ENCODE measurements at places on chromosomes 2 and 18. TPM values are rescaled to one million over a fixed set of nuclear protein-coding genes. Genes with fewer than 3 reads are reported as not detected.

GRCh38 chr2:204051476-204051875 is 114.9 kb downstream of the ICOS start:
- no peak for DNase-seq

DNA sequence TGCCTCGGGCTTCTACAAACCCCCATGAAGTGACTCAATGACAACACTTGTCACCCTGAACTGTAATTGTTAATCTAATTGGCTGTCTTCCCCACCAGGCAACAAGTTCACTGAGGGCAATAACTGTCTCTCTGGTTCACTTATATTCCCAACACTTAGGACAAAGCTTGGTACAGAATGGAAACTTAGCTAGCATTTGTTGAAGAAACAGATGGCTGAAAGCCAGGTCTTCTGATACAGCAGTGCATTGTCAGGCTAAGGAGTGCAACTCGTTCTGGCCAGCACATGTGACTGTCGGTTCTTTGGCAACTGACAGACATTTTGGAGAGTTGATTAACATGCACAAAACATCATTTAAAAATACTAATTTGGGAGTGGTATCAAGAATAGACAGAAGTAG is 14.6 kb upstream of the DNAJC27 start:
- no peak for DNase-seq

DNA sequence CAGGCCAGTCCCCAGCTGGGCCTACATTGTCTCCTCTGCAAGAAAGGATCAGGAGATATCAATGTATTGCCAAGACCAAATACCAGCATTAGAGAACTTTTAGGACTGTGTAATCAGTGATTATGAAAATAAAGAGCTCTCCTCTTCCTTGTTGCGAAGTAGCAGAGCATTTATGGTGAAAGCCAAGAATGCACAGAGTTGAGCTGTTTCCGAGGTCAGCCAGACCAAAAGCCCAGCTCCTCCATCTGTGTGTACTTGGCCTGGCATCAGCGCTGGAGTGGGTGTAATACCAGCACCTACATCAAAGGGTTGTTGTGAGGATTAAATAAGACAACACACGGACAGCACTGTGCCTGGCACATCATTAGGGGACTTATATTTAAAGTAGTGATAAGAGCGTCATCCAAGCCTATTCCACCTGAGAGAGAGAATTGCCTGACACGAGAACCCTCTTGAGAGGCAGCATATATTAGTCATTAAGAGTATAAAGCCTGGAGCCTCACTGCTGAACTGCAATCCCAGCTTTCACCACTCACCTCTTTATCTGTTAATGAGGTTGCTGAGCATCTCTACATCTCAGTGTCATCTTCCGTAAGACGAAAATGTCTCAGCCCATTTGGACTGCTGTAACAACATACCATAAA is 7.4 kb upstream of the SLC16A14 start:
- no peak for DNase-seq

DNA sequence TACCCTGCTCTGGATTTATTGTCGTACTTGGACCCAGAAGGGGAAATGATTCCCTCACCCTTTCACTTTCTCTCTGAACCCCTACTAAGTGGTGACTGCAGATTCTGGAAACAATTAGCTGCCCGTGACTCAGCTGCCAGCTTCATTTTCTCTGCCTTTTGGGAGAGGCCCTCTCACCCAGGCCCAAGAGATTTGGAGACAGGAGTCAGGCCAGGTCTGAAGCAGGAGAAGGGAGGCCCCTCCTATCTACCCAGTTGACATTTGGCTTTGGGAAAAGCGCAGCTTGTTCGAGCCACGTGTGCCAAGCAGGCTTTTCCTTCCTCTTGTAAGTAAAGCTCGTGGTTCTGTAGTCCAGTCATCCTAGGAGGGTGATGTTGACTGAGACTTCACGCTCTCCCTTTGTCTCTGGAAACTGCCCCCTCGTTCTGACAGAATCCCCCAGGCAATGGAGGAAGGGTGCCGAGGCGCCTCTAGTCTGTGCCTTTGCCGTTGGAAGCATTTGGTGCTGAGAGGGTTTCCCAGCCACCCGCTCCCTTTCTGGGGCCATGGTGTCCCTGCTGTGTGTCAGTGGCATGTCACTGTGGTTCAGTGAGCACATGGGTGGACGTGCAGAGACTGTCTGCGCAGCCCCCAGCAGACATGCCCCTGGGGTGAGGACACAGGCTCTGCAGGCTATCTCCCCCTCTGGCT is 8.6 kb downstream of the OXER1 start:
- peak; percentile 71 for DNase-seq

DNA sequence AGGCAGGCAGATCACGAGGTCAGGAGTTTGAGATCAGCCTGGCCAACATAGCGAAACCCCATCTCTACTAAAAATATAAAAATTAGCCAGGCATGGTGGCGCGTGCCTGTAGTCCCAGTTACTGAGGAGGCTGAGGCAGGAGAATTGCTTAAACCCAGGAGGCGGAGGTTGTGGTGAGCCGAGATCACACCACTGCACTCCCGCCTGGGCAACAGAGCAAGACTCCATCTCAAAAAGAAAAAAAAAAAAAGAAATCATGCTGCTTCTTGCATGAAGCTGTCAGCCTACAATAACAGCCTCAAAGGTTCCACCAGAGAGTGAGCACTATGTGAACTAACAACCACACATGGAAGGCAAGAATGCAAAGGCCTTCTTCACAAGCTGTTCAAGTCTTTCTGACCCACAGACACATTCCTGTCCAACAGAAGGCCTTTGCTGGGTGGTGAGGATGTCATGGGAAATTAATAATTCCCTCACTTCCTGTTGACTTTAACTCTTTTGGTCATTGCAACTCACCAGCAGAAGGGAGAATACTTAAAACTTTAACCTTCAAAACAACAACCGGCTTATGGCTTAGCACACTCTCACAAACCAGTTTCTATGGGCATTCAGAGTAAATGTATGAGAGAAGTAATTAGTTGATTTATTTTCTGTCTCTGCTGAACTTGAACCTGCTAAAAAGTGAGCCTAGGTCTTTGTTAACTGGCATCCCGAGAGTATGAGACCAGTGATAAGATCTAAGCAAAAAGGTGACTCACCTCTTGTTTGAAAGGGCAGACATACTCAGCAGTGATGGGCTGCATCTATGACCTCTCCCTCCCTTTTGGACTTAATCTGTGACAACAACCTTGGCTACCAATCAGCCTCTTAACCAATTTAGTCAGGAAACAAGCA is 11.8 kb downstream of the PLEKHM3 start:
- DNase-seq, result no peak

- no peak for DNase-seq
These were observed 155.5 kb downstream of the MYT1L start for GRCh38 chr2:2175381-2176090.

DNA sequence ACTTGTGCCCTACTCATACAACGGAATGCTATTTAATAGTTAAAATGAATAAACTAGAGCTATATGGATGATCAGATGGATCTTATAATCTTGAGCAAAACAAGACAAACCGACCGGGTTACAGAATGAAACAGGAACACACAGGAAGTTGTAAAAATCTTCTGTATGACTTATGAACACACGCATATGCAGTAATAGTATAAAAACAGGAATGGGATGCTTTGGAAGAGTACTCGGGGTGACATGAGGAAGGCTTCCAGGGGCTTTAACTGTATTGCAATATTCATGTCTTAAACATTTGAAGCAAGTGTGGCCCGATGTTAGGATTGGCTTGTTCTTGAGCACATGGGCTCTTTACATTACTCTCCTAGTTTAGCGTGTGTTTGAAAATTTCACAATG is 14.9 kb upstream of the E2F6 start:
- DNase-seq, result no peak

- no peak for DNase-seq
These were observed 1304.4 kb upstream of the ACVR2A start for GRCh38 chr2:146540271-146540932.

Gene CDK15
- not detected for polyA plus RNA-seq

Gene RAB17
- polyA plus RNA-seq, result 0.35 TPM

Gene SERPINB4
- not detected for polyA plus RNA-seq

Gene ACADL
- not detected for polyA plus RNA-seq

Gene REG1B
- not detected for polyA plus RNA-seq

DNA sequence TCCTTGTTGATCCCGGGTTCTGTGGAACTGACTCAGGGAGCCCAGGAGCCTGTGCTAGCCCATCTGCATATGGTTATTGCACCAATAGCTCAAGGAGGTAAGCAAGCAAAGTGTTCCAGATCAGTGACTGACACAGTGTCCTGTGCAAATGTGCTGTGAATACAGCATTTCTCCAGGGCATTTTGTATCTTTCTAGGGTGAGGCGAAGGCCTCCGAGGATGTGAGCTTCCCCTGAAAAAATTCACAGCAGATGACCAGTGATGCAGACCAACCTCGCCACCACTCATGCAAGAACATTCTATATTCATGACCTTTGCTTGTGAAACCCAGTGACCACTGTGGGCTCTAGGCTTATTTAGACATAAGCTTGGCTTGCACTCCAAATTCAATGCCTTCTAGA is 15.2 kb upstream of the NT5DC4 start:
- DNase-seq, result no peak

Data from CD14-positive monocyte (primary cell).